Mesenteric fat pad (tissue), 1 donor: ENCODE measurements at places on chromosomes 4 and X. TPM values are rescaled to one million over a fixed set of nuclear protein-coding genes. Genes with fewer than 3 reads are reported as not detected.

The SPINK2 gene
- not detected for total RNA-seq

The TCEAL7 gene
- total RNA-seq: 2.4 TPM

The SEPSECS gene
- 6.7 TPM for total RNA-seq

The GLRA2 gene
- not detected for total RNA-seq

The FAM47E gene
- 3.3 TPM for total RNA-seq

The OGT gene
- 99.4 TPM for total RNA-seq

The NPY1R gene
- total RNA-seq: 17.2 TPM

The HDX gene
- total RNA-seq: 5.8 TPM

The ZBED1 gene
- total RNA-seq: 37.2 TPM

The ZNF827 gene
- 10.5 TPM for total RNA-seq

The MAGEA3 gene
- not detected for total RNA-seq

The PDE6B gene
- total RNA-seq: 2.9 TPM

The ZNF141 gene
- 18.8 TPM for total RNA-seq

The MTNR1A gene
- not detected for total RNA-seq

The MBTPS2 gene
- total RNA-seq: 14.8 TPM

The FAM184B gene
- total RNA-seq: not detected

The UNC5C gene
- total RNA-seq: 0.35 TPM

The SLC6A8 gene
- total RNA-seq: 45.9 TPM

The F11 gene
- total RNA-seq: not detected

The APBB2 gene
- 121 TPM for total RNA-seq

The LIMCH1 gene
- total RNA-seq: 113 TPM

The ETDA gene
- total RNA-seq: not detected

The GSX2 gene
- total RNA-seq: not detected

The PABPC1L2A gene
- not detected for total RNA-seq

The HELT gene
- total RNA-seq: not detected

The TMSB15A gene
- total RNA-seq: not detected

The FGB gene
- not detected for total RNA-seq

The SATL1 gene
- not detected for total RNA-seq

The TCP11X1 gene
- total RNA-seq: not detected

The GLOD5 gene
- total RNA-seq: not detected

The FABP2 gene
- 0.80 TPM for total RNA-seq

The NPY2R gene
- total RNA-seq: not detected
